ENCODE measurements at places on chromosomes 3 and 15.
A peak's percentile ranks its signal among the peaks of the same experiment; 100 is the strongest.

GRCh38 chr3:50303013-50303815 lies at the start of gene HYAL1:
Gene HYAL1 (minus strand): TSS chr3:50303574. CDS start chr3:50302956, 618 bp downstream.
- DNase-seq = peak; percentile 50

DNA sequence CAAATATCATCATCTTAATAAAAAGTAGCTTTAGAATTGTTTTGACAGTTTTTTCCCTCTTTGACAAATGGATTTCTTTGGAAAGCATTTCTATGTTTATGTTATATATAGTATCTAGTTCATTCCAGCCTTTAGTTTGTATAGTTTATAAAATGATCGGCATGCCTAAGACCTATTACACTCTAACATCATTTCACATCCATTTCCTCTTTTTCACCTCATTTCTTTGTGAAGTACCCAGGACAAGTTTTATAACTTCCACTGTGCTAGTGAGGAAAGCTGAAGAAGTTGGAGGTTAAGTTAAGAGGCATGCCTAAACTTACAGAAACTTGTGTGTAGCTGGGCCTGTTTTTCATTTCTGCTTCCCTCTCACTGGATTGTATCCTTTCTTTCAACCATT lies 178.4 kb downstream of the TP63 start:
- DNase-seq = no peak

DNA sequence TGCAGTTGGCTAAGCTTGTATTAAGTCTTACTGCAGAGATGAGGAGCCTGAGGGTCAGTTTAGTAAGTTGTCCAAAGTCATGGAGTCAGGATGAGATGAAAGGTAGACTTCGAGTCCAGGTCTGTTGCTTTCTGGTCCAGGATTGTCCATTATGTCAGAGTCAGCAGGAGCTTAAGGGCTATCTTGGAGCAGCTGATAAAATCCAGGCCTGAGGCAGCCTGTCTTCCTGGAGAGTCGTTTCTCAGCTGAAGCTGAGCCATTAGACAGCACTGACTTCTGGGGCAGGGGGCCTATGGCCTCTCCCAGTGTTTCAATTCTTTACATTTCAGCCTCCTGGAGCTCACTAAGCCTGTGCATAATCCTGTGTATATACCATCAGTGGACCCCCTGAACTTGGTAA lies 219.5 kb upstream of the GAP43 start:
- no peak for DNase-seq

DNA sequence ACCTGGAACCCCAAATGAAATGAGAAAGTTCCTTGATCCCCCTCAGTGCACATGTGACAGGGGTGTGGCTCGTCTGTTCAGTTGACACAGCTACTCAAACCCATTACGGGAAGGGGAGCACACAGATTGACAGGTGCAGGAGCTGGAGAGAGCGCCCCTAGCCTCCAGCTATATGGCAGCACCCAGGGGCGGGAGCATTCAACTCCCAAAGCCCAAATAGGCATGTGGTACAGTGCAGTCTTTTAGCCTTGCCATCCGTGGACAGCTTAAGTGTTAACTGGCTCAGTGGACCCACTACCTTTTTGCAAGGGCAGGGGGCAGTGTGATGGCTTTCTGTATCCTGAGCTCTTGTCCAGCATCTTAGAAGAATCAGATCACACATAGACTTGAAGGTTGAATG lies 1374.2 kb upstream of the ALCAM start:
- DNase-seq = peak; percentile 5

DNA sequence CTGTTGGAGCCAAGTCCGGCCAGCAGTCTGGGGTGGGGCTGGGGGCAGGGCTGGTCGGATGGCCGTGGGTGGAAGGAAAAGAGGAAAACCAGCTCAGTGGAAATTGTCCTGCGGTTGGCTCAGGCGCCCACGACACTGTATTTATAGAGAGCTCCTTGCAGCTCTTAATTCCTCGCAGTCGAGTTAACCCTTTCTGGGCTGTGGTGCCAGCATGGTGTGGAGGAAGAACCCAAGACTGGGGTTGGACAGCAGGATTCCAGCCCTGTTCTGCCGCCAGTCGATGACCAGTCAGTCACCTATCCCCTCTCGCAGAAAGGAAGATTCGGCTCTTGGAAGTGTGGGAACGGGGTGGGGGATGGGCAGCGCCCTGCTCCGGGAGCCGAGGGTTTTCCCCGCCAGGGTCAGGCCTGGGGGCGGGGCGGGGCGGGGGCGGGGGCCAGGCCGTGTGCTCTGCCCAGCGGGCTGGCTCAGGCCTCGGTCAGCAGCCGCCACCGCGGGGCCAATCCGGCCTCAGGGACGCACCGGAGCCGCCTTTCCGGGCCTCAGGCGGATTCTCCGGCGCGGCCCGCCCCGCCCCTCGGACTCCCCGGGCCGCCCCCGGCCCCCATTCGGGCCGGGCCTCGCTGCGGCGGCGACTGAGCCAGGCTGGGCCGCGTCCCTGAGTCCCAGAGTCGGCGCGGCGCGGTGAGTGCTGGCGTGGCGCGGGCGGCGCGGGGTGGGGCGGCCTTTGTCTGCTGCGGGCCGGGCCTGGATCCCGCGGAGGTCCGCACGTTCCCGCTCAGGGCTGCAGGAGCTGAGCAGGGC lies at the start of gene CD276:
Gene CD276 (plus strand): TSS at position 607 of the 804 bp plus-strand sequence. CDS start 15,257 bp downstream, outside the sequence.
- DNase-seq = peak; percentile 47

- no peak for DNase-seq
Measured at GRCh38 chr3:13710251-13710650, 161.3 kb downstream of the FBLN2 start.

GRCh38 chr3:52874864-52875587 lies 22.3 kb downstream of the STIMATE start:
- no peak for DNase-seq

DNA sequence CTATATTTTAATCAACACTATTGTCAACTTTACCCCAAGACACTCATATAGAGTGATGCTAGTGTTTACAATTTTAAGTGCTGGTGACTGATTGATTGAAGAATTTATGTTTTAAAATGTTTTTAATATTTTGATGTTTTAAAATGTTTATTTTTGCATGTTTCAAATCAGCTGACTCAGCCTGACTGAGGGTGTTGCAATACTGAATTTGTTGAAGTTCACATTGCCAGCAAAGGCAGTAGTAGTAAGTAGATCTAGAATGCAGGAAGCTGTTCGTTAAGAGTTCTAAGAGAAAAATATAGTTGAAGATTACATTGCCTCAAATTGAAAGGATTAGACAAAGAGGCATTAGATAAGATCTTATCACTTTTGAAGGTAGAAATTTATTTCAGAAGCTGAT lies 977.6 kb downstream of the IGSF11 start:
- DNase-seq = no peak

- DNase-seq = no peak
Measured at GRCh38 chr15:34847598-34847997, 52.2 kb upstream of the ACTC1 start.

DNA sequence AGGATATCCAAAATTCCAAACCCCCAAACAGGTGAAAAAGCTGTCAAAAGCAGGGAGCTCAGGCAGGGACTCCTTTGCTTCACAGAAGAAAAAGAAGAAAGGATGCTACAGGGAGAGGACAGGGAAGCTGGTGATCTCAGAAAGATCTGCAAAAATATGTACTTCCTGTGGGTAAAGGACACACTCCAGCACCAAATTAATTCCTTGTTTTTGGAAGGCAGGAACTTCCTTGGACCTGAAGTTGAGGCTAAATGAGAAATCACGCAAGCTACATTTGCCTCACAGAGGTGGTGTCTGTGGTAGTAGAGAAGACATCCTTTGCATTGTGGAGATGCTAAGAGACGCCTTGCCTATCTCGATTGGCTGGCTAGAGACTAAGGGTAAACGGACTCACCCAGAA lies 26.7 kb upstream of the ANPEP start:
- DNase-seq = no peak

GRCh38 chr3:67289626-67290025 lies 291.5 kb downstream of the KBTBD8 start:
- no peak for DNase-seq
